ENCODE measurements at places on chromosomes 13 and 19.

DNA sequence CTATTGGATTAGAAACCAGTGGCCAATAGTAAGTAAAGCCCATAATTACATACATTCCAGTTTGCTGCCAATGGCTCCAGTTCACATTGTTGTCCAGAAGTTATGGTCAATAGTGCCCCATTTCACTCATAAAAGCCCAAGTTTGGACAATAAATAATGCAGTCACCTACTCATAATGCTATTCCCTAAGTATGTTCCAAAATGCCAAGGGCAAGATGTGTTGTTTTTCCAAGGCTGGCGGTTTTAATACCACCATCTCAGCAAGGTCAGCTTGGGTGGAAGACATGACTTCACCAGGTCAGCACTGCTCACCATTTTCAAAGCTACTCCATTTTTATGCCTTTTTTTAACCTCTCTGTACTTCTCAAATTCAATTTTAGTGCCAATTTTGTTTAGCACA lies 32.7 kb downstream of the KCTD12 start:
- DNase-seq = no peak

DNA sequence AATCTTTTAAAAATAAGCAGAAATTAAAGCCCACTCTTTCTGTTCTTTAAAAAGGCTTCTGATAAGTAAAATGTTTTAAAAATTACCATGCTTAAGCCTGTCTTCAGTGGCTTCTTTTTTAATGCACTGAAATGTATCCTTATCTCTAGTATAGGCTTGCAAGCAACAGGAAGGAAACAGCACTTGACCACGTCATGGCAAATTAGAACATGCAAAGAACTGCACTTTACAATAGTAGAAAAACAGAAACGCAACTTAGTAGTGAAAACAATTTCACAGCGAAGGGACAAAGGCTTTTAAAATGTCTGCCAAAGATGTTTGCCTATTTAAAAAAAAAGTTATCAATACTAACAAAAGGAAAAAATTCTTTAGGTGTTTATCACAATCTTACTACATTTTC lies 36.3 kb downstream of the ELF1 start:
- DNase-seq = no peak

GRCh38 chr13:43023289-43023963 lies at the start of gene DNAJC15:
DNAJC15 (plus strand) TSS chr13:43023586; CDS start chr13:43023627, 41 bp downstream.
- DNase-seq = peak; percentile 53

- no peak for DNase-seq
These were observed 621 bp downstream of the NOVA2 start for GRCh38 chr19:45972947-45973540.

Data from NCI-H748 treated with DMSO at 0.1 percent for 48 hours (cell line).